ENCODE measurements at places on chromosomes 5 and 9. TPM values are rescaled to one million over a fixed set of nuclear protein-coding genes. Genes with fewer than 3 reads are reported as not detected.

GRCh38 chr5:174344335-174344734 is 298.8 kb downstream of the NSG2 start:
- no peak overlapping the region for H3K4me3 ChIP-seq
- no peak overlapping the region for H3K27ac ChIP-seq
- no peak for DNase-seq
- H3K27me3 ChIP-seq = no peaks in the 10 kb centered on the region

GRCh38 chr9:68895741-68896478 is 118.0 kb downstream of the PRKACG start:
- no peaks in the 10 kb centered on the region for H3K36me3 ChIP-seq
- H3K4me1 ChIP-seq = peaks cover 35% of the 10 kb centered on the region
- H3K4me3 ChIP-seq = no peak overlapping the region
- no peak for DNase-seq

DNA sequence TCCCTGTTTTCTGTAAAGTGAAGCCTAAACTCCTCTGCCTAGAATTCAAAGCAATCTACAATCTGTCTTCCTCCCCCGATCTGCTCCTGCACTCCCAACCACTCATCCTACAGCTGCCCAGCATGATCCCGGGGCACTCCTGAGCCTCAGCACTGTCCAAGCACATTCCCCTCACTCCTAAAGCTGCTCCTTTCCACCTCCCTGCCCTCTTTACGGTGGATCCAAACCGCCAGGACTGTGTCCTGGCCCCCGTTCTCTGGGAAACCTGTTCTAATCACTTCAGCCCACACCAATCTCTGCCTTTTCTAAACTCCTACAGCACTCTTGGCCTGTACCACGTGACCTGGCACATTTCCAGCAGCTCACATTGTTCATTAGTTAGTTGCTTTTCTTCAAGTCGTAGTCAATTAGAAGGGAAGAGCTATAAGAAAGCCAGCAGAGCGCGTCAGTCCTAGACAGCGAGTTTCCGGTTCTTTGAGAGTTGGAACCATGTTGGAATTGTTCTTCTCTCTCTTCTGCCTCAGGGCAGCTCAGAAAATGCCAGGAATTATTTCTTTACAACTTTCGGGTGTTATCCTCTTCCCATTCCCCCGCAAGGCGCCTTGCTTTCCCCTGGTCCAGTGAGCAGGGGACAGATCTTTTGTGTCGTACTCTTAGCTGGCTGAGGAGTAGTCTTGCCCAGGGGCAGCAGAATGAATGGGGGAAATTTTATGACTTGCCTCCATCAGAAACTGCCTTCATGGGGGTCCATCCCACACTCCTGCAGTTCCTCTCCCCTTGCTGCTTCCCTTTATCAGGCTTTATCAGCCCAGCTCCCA is 60.7 kb downstream of the NRG2 start:
- peak; percentile 80 for DNase-seq
- H3K27me3 ChIP-seq = no peaks in the 10 kb centered on the region
- H3K36me3 ChIP-seq = no peaks in the 10 kb centered on the region

The GAS1 gene
- 12.9 TPM for total RNA-seq

The RMI1 gene
- total RNA-seq = 12.0 TPM
